ENCODE measurements at places on chromosomes 13 and 19.

- no peak for DNase-seq
These were observed 162.1 kb downstream of the ZIC5 start for GRCh38 chr13:99809496-99809895.

DNA sequence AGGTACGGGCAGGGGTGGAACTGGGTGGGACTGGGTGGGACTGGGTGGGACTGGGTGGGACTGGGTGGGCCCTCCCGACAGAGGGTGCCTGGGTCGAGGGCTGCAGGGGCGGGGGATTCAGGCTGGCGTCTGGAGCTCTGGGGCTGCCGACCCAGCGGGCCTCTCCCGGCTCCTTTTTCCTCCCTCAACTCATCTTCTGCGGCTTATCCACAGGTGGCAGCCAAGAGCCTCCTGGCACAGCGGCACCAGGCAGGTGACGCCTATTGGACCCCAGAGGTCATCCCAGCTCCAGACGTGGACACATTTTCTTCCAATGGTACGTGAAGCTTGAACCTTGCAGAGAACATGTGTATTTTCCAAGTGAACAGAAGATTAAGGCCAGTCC, 533 bp downstream of the ZNF544 start:
- DNase-seq = peak; percentile 20

GRCh38 chr13:62767473-62767872, 1351.8 kb upstream of the PCDH20 start:
- DNase-seq = no peak

GRCh38 chr19:6590827-6591319, at the start of gene CD70:
Gene CD70, minus strand, starts transcription at chr19:6591150. Its CDS starts 148 bp downstream, at chr19:6591002.
- no peak for DNase-seq

- peak; percentile 99 for DNase-seq
These were observed 2.7 kb downstream of the UHRF1 start for GRCh38 chr19:4911786-4912672.

DNA sequence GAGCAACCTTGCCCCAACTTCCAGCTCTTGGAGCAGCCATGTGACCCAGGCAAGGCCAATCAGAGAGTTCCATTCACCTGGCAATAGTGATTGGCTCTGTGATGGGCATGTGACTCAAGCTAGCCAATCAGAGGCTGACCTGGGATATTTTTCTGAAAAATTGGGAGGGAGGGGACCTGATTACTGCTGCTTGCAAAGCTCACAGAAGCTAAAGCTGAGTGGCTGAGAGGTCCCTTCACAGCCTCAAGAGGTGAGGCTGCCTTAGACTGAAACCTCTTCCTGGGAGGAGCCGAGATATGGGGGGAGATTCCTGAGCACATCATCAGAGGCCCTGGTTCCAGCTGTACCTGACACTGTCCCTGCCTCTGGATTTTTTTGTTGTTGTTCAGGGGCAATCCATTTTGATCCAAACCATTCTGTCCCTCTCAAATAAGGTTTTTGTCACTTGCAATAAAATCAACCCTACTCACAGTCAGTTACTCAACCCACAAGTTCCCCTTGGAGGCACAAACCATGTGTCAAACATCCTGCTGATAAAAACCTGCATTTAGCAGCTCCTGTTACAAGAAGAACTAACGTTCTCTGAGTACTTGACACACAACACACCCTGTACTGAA, 4.8 kb downstream of the CIB3 start:
- DNase-seq = peak; percentile 36

- DNase-seq = no peak
These were observed 6.5 kb downstream of the TRAPPC5 start for GRCh38 chr19:7687177-7687576.

GRCh38 chr19:18776288-18776594, 14.9 kb downstream of the COMP start:
- DNase-seq = peak; percentile 37
